Activated naive CD4-positive, alpha-beta T cell treated with anti-CD3 and anti-CD28 coated beads, Interleukin-2, amount 50 U/mL, for 16 hours (primary cell): ENCODE measurements at places on chromosomes 7 and 10.

GRCh38 chr10:66838656-66839055 lies 87.2 kb upstream of the LRRTM3 start:
- no peak for DNase-seq

- DNase-seq: no peak
Measured at GRCh38 chr10:118742032-118742431, 12.7 kb downstream of the CACUL1 start.

GRCh38 chr10:4515721-4516120 lies 310.3 kb upstream of the AKR1E2 start:
- DNase-seq: no peak

- no peak for DNase-seq
Measured at GRCh38 chr7:123410273-123410904, 124.0 kb downstream of the IQUB start.

DNA sequence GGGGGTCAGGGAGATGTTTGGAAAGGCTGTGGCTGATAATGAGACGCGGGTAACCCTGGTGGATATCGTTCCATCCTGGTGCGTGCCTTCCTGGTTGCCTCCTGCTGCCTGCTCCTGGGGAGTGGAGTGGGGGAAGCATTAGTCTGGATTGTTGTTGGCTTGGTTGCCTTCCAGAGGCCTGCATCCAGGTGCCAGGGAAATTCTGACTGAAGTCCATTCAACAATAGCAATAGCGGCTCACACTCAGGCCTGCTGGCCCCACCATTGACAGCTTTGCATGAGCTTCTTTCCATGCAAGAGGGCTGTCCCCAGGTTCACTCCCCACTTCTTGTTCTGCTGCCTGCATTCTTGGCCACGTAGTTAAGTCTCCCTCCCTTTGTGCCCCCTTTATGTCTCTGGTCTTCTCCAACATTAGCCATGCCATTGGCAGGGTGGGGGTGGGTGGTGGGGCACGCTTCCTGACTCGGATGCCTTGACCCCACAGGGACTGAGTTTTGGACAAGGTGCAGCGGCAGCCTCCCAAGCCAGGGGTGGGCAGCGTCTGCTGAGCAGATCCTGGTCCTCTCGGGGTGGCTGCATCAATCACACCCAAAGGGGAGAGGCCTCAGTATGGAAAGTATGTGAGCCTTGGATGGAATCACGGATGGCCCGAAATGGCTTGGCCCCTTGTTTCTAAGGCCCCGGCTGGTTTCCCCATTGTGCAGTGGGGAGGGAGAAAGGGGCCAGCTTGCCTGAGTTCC lies 150.2 kb downstream of the GRK5 start:
- DNase-seq: no peak
